ENCODE measurements at places on chromosomes 11 and 22. TPM values are rescaled to one million over a fixed set of nuclear protein-coding genes. Genes with fewer than 3 reads are reported as not detected.

The RAG1 gene
- total RNA-seq, result 0.36 TPM

The TRIM49 gene
- total RNA-seq, result not detected

The CCDC188 gene
- total RNA-seq, result not detected

The P2RX6 gene
- total RNA-seq, result 0.25 TPM

The CCDC116 gene
- not detected for total RNA-seq

All from activated CD8-positive, alpha-beta T cell treated with anti-CD3 and anti-CD28 coated beads for 36 hours (primary cell).